ENCODE measurements at places on chromosomes 6 and 20. TPM values are rescaled to one million over a fixed set of nuclear protein-coding genes. Genes with fewer than 3 reads are reported as not detected.

DNA sequence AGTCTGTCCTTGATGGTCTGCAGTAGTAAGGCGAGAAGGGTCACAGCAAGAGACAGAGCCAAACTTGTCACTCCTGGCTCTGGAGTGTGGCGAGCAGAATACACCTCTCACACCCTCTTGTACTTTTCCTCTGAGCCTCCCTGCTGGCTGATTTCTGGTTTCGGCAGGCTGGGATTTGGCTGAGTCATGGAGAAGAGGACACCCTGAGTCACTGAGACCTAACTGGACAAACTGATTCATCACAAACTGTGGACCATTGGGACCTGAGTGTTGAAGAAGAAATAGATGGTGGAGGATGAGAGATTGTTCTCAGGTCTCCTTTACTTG, 101.7 kb downstream of the F13A1 start:
- no peaks in the 10 kb centered on the region for H3K36me3 ChIP-seq
- no peaks in the 10 kb centered on the region for H3K4me1 ChIP-seq
- no peak overlapping the region for H3K27ac ChIP-seq
- no peaks in the 10 kb centered on the region for H3K27me3 ChIP-seq
- DNase-seq, result no peak

Gene SNAP25
- total RNA-seq, result 0.43 TPM

- peaks cover 18% of the 10 kb centered on the region for H3K4me1 ChIP-seq
- no peak overlapping the region for H3K27ac ChIP-seq
- DNase-seq, result no peak
- H3K36me3 ChIP-seq, result no peaks in the 10 kb centered on the region
These were observed 49.9 kb downstream of the FAM50B start for GRCh38 chr6:3899061-3899460.

DNA sequence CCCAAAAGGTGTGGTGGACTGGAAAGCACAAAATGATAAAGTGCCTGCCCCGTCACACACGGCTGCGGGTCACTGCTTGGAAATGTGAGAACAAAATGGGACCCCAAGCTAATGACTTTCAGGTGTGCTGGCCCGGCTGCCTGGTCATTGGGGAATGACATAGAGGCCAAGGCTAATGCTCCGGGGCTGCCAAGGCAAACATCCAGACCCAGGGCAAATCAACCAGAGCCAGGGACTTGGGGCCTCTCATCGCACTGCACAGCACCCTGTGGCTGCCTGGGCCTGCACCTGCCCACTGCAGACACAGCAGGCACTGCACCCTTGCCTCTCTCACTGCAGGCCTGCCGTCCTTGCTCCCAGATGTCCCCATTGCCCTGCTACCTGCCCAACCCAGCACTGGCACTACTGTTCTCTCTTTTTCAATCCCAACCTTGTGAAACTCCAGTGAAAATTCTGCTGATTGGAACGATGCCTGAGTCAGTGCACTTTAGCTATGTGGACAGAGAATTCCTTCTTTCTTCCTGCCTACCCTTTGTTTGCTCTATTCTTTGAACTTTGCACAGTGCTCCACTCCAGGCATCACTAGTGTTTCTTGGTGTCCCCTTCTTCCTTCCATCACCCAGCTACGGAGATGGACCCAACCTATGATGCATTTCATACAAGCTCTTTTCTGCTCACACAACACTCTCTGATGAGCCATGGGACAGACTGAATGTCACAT, 849.5 kb downstream of the MAFB start:
- H3K4me1 ChIP-seq, result no peaks in the 10 kb centered on the region

- H3K36me3 ChIP-seq, result no peaks in the 10 kb centered on the region
- H3K4me3 ChIP-seq, result no peak overlapping the region
- no peak for DNase-seq
- H3K4me1 ChIP-seq, result no peaks in the 10 kb centered on the region
- no peaks in the 10 kb centered on the region for H3K27me3 ChIP-seq
- no peak overlapping the region for H3K27ac ChIP-seq
These were observed 79.8 kb downstream of the PSMB1 start for GRCh38 chr6:170473301-170473717.

Data from ascending aorta (tissue), 2 donors.